ENCODE measurements at places on chromosomes 11 and 22.

GRCh38 chr11:71449596-71449995, 1.4 kb upstream of the DHCR7 start:
- H3K4me1 ChIP-seq, result 0 out of 2 replicates have a peak, but pooled peaks cover 4% of the 10 kb centered on the region
- H3K4me3 ChIP-seq, result no peak overlapping the region
- H3K36me3 ChIP-seq, result peaks cover 5% of the 10 kb centered on the region
- no peak overlapping the region for H3K27ac ChIP-seq
- no peaks in the 10 kb centered on the region for H3K27me3 ChIP-seq

GRCh38 chr11:46513934-46514342, 79.9 kb downstream of the AMBRA1 start:
- no peak overlapping the region for H3K27ac ChIP-seq
- 0 out of 2 replicates have a peak, but pooled peaks cover 8% of the 10 kb centered on the region for H3K36me3 ChIP-seq
- H3K4me1 ChIP-seq, result peaks cover 7% of the 10 kb centered on the region
- H3K27me3 ChIP-seq, result no peaks in the 10 kb centered on the region

DNA sequence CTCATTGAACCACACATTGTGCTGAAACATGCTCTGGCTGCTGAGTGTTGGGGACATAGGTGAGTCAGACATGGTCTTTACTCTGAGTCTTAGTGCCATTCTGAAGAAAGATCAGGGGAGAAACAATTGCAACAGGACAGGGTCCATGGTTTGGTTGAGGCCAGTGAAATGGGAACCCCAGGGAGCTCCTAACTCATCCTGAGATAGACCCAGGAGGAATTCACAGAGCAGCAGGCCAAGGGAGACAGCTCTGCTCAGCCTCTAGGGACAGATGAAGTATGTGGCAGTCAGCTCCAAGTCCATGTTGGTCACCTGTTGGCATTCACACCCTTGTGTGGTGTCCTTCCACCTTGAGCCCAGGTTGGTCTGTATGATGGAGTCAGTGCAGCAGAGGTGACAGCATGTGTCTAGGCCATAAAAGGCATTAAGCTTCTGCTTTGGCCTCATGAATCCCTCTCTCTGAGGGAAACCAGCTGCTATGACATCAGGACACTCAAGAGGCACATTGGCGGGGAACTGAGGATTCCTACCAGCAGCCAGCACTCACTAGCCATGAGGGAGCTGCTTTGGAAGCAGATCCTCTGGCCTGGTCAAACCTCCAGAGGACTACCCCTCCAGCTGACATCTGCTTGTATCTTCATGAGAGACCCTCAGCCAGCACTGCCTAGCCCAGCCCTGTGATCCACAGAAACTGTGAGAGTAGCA, 50.3 kb upstream of the MYEOV start:
- no peak overlapping the region for H3K4me3 ChIP-seq
- H3K27me3 ChIP-seq, result peaks cover 11% of the 10 kb centered on the region
- DNase-seq, result no peak
- H3K36me3 ChIP-seq, result no peaks in the 10 kb centered on the region

GRCh38 chr11:112467721-112468120, 207.1 kb upstream of the PLET1 start:
- no peaks in the 10 kb centered on the region for H3K36me3 ChIP-seq
- no peak overlapping the region for H3K27ac ChIP-seq
- peaks cover 12% of the 10 kb centered on the region for H3K4me1 ChIP-seq
- H3K27me3 ChIP-seq, result 0 out of 2 replicates have a peak, but pooled peaks cover 5% of the 10 kb centered on the region
- no peak overlapping the region for H3K4me3 ChIP-seq

- no peaks in the 10 kb centered on the region for H3K27me3 ChIP-seq
- DNase-seq, result peak; percentile 80
Observed at GRCh38 chr22:44202261-44202789, 21.6 kb downstream of the PARVG start.

- peak overlapping the region; percentile 72 for H3K4me3 ChIP-seq
- DNase-seq, result no peak
- no peaks in the 10 kb centered on the region for H3K36me3 ChIP-seq
- no peaks in the 10 kb centered on the region for H3K27me3 ChIP-seq
- peaks cover 17% of the 10 kb centered on the region for H3K4me1 ChIP-seq
Observed at GRCh38 chr22:40108396-40108795, 69.3 kb upstream of the TNRC6B start.

DNA sequence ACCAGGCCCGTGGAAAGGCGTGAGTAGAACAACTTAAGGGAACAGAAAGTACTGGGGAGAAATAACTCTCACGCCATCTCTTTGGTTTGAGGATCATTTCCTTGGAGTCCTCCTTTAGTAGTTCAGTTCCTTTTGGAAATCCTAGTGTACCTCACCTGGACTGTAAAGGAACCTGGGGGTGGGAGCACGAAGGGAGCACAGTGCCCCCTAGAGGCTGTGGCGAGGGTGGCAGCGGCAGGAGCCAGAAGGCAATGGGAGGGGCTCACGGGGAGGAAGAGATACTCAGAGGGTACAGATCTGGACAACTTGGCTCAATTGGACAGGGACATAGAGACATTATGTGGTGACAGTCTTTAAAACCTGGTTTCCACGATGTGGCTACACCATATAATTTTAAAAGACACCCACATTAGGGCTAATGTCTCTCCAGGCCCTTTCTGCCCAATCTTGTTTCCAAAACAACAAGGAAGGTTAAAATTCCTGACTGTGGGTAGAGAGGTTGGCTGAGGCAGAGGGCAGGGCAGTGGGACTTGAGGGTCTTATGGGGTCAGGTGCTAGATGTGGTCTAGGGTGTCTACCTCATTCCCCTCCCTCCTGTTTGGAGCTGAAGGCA, 87.0 kb downstream of the CSNK2A3 start:
- no peak overlapping the region for H3K27ac ChIP-seq
- H3K27me3 ChIP-seq, result no peaks in the 10 kb centered on the region
- H3K4me1 ChIP-seq, result peaks cover 4% of the 10 kb centered on the region
- H3K4me3 ChIP-seq, result no peak overlapping the region
- DNase-seq, result peak; percentile 50

Measured in GM23248 (cell line).